ENCODE measurements at places on chromosomes 1 and 21. TPM values are rescaled to one million over a fixed set of nuclear protein-coding genes. Genes with fewer than 3 reads are reported as not detected.
A peak's percentile ranks its signal among the peaks of the same experiment; 100 is the strongest.

Gene SLC1A7
- 0.13 TPM for total RNA-seq

Gene HAO2
- total RNA-seq, result not detected

- DNase-seq, result peak; percentile 16
These were observed 509.6 kb upstream of the CXADR start for GRCh38 chr21:17003258-17003615.

- DNase-seq, result no peak
These were observed 9.3 kb upstream of the SLX9 start for GRCh38 chr21:44930543-44930981.

GRCh38 chr1:216020743-216021345, 402.4 kb downstream of the USH2A start:
- DNase-seq, result no peak

- peak; percentile 67 for DNase-seq
These were observed at the start of gene NEXN for GRCh38 chr1:77888081-77888780. Gene NEXN, plus strand, starts transcription at chr1:77888624. Its CDS starts 27,483 bp downstream, at chr1:77916107.

DNA sequence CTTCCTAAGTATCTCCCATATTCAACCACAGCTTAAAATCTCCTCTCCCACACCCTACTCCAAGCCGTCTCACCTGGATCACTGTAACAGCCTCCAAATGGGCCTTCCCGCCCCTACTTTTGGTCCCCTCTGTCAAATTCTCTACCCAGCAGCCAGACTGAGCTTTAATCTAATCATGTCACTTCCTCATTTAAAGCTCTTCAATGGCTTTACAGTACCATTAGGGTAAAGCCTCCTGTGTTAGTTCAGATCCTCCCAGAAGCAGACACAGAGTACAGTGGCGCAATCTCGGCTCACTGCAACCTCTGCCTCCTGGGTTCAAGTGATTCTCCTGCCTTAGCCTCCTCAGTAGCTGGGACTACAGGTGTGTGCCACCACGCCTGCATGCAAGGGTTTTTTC, 46.8 kb upstream of the PSEN2 start:
- no peak for DNase-seq

DNA sequence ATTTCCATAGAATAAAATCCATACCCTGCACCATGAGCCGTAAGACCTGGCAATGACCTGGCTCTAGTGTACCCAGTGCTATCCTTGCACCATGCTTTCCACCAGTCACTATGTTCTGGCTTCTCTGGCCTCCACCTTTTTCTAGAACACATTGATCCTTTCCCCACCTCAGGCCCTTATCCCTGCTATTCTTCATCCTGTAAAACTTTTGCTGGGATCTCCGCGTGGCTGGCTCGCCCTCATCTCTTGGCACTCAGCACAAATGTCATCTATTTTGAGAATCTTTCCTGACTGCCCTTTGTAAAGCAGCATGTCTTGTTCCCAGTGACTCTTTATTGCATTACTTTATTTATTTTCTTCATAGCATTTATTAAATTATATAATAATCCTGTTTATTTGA, 169.8 kb upstream of the B3GALT2 start:
- no peak for DNase-seq

DNA sequence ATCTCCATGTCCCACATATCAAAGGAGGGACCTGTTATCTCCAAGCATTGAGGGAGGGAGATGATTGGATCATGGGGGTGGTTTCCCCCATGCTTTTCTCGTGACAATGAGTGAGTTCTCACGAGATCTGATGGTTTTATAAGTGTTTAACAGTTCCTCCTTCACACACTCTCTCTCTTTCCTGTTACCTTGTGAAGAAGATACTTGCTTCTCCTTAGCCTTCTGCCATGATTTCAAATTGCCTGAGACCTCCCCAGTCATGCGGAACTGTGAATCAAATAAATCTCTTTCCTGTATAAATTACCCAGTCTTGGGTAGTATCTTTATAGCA, 91.6 kb downstream of the DDAH1 start:
- no peak for DNase-seq

- DNase-seq, result no peak
These were observed 405.9 kb upstream of the B3GALT2 start for GRCh38 chr1:193592317-193592716.
